ENCODE measurements at places on chromosomes 2 and 18.

DNA sequence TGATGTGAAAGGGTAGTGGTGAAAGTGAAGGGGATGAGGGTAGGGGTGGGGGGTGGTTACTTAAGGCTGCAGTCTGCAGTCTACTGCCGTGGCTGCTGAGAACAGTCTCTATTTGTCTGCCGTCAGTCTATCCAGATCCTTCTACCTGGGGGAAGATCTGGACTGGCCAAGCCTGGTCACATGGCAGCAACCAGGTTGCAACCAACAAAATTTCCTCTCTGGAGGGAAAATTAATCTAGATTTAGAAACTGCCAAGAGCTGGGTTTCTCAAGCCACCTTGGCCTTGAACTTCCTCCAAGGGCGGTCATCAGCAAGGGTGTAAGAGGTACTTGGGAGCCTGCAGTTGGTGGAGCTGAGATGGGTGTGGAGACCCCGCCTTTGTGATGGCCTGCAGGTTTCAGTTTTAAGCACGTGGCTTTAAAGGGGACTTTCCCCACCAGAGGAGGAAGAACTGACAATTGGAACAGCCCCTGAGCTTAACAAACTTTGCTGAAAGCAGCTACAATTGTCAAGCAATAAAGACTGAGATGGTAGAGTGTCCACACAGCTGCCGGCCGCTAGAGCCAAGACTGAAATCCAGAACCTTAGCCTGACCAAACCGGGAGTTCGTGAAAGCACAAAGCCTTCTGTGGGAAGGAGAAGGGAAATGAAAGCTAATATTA lies 31.4 kb upstream of the KCMF1 start:
- no peak for DNase-seq

DNA sequence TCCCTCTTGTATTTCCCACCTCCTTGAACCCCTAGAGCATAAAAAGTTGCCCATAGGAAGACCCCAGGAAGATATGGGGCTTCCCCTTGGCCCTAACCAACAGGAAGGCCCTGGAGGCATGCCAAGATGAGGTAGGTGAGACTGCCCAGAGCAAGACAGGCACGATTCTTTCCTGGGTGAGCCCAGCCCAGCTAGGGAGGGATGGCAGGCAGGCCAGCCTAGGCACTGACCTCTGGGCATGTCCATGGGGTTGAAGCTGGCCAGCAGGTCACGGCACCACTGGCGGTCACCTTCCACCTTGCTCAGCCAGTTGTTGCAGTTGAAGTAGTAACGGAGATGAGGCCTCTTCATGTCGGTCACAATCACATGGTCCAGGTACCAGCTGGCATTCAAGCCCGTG lies 17.6 kb downstream of the LOXHD1 start:
- DNase-seq, result no peak

DNA sequence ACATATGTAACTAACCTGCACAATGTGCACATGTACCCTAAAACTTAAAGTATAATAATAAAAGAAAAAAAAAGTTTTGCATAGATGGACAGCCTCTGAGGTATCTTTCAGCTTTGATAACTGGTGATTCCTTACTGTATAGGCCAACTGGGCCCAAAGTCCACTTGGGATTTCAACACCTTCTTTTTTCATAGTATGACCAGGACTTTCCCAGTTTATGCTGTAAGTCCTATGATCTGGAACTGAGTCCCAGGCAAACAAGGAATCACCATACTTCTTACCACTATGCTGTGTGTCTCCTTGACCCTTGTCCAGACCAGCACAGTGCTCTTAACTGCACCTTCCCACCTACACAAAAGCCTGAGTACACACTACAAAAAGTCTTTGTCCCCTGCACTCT lies 205.1 kb upstream of the RBBP8 start:
- DNase-seq, result no peak

DNA sequence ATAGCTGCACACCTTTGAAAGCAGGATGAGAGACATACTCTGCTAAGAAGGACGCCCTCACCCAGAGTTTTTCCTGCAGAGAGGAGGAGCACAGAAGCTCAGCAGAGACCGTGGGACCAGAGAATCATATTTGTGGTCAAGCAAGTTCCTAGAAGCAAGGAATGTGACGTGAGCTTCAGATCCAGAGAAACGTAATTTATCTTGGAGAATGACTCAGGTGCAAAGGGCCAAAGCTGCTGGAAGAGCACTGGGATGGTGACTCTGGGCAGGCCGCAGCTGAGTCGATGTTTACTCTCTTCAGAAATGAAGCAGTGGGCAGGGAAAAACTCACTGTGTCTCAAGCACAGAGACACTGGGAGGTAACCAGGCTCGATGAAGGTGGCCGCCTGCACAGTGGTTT lies 50.1 kb upstream of the IGFBP2 start:
- no peak for DNase-seq

GRCh38 chr2:241958818-241959545 lies 89.5 kb downstream of the RTP5 start:
- DNase-seq, result no peak

- DNase-seq, result no peak
Measured at GRCh38 chr2:241865957-241866789, 3.4 kb upstream of the RTP5 start.

- no peak for DNase-seq
Measured at GRCh38 chr2:215466097-215466909, 30.4 kb upstream of the FN1 start.

DNA sequence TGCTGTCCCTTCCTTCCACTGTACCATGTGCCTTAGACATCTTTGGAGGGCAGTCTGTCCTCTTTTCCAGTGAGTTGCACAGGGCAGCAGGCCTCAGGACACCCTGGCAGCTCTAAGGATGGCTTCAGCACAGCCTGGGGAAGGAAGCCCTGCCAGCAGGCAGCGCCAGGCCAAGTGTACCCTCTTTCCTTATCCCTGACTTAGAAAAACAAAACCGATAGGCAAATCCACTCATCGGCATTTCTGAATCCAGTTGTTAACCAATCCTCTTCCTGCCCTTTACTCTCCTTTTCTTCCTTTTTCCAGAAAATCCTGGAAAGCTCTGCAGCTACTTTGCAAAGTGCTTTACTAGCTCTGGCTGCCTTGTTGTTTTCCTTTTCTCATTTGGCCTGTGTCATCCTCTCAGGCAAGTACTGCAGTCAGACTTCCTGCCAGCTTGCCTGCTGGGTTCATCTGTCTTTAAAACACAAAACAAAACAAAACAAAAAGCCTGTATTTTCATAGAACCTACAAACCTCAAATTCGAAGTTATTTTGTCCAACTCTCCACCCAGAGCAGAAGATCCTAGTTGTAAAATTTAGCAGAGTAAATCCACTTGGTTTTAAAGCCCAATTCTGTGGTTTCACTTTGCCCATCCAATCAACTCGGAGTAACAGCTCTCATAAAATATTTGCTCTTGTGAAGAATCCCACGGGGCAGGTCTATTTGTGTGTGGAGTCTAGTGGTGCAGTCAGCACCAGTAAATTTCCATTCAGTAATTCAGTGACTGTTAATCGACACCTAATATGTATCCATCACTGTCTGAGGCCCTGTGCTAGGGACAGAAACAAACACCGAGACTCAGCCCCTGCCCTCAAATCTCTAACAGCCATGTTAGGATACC lies 45.2 kb downstream of the PCBP1 start:
- DNase-seq, result peak; percentile 64

DNA sequence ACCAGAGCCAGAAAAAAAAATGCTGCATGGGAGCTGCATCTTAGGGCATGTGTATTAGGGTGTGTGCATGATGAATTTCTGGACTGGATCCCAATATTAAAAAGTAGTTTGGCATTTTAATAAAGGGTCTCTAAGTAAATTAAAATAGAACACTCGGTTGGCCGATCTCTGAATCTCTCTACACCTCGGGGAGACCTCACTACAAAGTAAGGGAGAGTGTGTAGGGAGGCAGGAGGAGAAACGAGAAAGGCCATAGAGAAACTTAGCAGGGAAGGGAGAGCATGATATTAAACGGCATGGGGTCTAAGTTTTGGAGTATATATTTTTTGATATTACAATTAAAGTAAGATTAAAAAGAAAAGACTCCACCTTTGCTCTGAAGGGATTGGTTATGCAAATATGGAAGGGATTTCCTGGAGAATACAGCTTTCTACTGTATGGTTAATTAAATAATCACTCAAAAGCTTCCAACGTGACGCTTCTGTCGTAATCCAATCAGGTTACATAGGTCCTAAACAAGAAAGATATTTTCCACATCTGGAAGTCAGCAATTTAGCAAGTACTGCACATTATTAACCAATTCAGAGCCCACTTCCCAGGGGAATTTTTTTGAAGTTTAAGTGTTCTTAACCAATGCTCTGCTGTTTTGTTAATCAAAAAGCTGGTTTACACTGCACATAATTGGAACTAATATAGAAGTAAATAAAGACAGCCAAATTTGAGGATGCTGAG lies 1.0 kb upstream of the ZEB2 start:
- no peak for DNase-seq

- peak; percentile 92 for DNase-seq
Measured at GRCh38 chr2:30641765-30642345, 165.4 kb downstream of the CAPN13 start.

GRCh38 chr18:48356909-48357631 lies 52.1 kb downstream of the ZBTB7C start:
- DNase-seq, result no peak

GRCh38 chr2:98896416-98896815 lies 39.6 kb downstream of the CRACDL start:
- no peak for DNase-seq

DNA sequence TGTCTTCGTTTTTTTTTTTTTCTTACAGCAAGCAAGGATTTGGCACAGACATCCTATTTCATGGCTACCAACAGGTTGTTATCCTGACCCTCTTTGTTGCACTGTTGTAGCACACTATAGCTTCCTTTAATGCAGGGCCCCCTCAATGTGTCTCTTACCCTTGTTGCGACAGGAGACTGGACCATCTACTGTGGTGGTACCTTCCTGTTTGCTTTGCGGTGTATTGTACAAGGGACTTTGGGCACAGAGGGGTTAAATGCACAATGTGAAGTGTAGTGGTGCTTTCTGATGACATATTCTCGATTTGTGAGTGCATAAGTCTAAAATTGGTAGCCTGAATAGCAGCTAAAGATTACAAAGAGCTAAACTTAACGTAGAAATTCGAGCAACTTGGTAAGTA lies 27.5 kb downstream of the CCNT2 start:
- no peak for DNase-seq

DNA sequence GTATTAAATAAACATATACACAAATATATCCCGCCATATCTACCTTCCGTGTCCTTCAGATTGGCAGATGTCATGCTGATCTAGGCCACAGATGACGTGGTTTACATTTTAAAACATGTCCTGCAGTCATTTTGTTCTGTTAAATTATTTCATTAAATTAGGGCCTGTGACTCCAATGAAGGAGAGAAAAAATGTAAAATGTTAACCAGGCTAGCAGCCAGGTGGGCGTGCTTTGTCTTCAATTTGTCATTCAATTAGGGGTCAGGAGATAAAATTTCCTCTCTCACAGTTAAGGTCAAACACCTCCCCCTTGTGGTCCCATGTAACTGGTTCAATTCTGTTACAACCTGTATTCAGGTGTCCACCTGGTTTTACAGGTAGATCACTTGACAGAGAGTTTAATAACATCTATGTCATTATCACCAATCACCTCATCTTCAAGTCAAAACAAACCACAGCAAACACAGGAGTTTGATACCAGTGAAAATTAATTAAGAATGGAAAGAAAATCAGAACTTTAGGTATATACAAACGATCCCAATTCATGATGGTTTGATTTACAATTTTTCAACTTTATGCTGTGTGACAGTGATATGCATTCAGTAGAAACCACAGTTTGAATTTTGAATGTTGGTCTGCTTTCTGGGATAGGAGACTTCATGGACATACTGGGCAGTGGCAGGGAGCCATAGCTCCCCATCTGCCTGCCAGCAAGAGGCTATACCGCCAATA lies 339.4 kb downstream of the CMPK2 start:
- peak; percentile 15 for DNase-seq

DNA sequence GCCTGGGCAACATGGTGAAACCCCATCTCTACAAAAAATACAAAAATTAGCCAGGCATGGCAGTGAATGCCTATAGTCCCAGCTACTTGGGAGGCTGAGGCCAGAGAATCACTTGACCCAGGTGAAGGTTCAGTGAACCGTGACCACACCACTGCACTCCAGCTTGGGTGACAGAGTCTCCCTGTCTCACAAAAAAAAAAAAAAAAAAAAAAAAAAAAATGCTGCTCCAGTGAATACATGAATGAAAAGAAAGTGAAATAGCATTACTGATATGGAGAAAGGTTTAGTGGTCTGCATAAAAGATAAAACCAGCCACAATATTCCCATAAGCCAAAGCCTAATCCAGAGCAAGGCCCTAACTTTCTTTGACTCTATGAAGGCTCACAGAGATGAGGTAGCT lies 44.5 kb downstream of the METTL8 start:
- DNase-seq, result no peak

DNA sequence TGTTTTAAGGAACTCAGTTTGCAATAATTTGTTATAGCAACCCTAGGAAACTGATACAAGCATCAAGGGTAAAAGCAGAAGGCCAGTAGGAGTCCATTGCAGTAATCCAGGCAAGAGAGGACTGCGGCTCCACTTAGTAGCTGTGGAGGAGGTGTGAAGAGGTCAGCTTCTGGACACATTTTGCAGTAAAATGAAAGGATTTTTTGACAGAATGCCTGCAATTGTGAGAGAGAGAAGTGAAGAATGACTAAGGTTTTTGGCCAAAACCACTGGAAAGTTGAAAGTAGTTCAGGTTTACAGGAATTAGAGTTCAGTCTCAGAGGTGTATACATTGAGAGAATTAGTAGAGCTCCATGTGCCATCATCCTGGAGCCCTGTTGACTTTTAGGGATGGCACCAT lies 129.5 kb downstream of the RHBDD1 start:
- DNase-seq, result no peak

DNA sequence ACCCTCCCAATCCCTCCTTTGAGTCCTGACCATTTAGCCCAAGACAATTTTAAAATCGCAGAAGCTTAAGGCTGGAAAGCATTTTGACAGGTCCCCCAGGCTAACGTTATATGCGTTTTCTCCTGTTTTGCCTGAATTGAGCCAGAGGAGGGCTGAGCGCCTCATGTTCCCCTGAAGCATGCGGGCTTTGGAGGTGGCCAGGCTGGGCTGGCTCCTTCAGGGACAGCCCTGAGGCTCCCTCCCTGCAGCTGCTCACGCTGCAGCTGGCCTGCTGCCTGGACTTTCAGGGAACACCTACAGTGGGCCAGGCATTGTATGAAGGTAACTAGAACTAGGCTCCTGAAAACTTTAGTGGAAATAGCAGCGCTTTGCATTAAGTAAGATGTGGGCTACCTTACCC lies 179.2 kb downstream of the ACKR3 start:
- DNase-seq, result no peak

DNA sequence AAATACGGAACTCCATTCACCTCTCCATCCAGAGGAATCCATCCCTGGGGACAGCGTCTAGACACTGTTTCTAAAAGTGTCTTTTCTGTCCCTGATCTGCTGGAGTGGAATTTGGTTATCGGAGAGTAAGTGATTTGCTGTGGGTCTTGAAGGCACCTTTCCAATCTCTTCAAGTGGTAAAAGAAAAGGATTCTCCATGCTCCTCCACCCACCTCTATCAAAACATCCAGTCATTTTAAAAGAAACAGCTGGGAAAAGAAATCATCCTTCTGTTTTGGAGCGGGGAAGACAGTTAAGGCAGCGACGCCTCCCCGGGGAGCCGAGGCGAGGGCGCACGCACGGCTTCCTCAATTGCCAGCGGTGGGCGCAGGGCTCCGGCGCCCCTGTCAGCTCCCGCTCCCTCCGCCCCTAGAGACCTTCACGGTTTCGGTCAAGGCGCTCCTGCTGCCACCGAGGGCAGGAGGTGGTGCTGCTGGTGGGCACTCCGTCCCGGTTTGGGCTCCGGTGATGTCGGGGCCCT lies 547 bp downstream of the SLC35F5 start:
- no peak for DNase-seq

GRCh38 chr18:44632469-44633145 lies 48.1 kb upstream of the SETBP1 start:
- DNase-seq, result no peak
